ENCODE measurements at places on chromosomes 11 and 22.

- DNase-seq = no peak
These were observed 11.7 kb downstream of the SEC14L2 start for GRCh38 chr22:30408388-30409102.

- no peak for DNase-seq
These were observed 460 bp upstream of the MUC5AC start for GRCh38 chr11:1157341-1157644.

DNA sequence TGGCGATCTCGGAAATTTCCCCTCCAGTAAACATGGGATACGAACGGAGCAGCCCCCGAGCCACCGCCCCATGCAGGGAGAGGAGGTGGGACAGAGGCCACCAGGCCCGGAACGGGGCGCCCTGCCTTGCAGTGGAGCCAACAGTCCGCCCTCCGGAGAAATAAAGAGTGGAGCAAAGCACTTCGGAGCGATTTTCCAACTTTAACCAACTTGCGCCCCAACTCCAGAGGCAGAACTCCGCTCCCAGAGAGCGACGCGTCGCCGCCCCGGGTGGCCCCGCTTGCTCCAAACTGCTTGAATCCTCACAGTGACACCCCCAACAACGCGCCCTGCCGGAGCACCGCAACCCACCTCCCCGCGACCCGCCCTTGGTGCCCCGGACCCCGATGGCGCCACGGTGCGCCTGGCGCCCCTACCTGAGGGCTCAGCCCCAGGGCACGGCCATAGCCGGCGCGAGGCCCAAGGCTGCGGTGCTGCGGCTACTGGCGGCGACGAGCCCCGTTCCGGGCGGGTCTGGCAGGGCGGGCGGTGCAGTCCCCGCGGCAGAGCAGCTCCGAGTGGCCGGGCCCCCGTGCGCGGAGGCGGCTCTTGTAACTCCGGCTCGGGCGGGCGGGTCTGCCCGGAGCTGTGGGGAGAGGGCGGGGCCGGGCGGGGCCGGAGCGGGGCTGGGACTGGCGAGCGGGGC, at the start of gene AHNAK:
Gene AHNAK, minus strand, starts transcription at position 563 of the 685 bp plus-strand sequence. CDS start 10,708 bp downstream, outside the sequence.
- peak; percentile 91 for DNase-seq

- no peak for DNase-seq
These were observed 1.8 kb downstream of the OR10AG1 start for GRCh38 chr11:55967914-55968313.

GRCh38 chr11:16000065-16000464, 356.3 kb downstream of the SOX6 start:
- no peak for DNase-seq

DNA sequence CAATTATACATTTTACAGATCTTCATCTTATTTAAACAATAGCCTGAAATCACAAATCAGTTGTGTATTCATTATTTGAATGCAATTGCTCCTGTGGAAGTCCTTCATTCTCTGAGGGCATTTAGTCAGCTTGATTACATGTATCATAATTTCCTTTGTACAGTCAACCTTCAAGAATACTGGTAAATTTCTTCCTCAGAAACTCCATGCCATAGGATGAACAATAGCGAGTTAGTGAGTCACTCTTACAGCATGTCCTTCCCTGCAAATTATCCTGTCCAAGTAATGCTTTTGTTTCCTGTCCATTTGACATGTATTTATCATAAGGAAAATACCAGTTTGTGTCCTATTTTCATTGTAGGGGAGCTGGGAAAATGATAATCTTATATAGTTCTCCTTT, 3.8 kb downstream of the OR10S1 start:
- DNase-seq = no peak

DNA sequence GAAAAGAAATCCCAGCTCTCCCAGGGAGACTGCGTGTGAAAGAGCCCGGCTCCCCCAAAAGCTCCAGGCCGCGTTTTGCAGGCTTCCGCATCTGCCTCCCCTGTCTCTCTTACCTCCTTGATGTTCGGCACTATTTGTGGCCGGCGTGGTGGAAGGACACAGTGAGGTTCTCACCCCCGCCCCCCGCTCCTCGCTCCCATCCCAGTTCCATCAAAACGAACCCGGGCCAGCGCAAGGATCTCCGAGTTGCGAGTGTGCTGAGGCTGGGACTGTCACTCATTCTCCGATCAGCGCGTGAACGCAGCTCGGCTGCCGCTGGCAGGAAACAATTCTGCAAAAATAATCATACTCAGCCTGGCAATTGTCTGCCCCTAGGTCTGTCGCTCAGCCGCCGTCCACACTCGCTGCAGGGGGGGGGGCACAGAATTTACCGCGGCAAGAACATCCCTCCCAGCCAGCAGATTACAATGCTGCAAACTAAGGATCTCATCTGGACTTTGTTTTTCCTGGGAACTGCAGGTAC, at the start of gene NCAM1:
Gene NCAM1, plus strand, starts transcription at position 275 of the 523 bp plus-strand sequence.
- DNase-seq = peak; percentile 94

DNA sequence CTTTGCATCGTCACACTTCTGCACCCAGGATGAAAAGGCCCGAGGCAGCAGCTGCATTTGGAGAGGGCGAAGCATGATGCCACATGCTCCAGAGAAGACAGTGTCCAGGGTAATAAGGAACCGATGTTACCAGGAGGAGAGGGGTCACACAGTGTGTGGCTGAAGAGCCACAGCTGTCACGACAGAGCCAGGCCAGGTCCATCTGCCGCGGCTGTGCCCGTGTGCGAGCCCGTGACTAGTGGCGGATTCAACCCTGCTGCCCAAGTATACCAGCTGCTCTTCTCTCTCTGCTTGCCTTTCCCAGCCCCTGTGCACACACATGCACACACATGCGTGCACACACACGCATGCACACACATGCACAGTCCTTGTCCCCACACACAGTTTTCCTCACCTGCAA, 1432.5 kb downstream of the BRD1 start:
- no peak for DNase-seq

DNA sequence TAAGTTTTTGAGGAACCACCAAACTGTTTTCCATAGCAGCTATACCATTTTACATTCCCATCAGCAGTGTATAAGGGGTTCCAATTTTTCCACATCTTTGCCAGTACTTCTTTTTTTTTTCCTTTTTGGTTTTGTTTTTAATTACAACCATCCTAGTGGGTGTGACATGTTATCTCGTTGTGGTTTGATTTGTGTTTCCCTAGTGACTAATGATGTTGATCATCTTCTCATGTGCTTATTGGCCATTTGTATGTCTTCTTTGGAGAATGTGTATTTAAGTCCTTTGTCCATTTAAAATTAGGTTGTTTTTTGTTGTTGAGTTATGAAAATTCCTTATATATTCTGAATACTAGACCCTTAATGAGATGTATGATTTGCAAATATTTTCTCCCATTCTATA, 59.3 kb downstream of the STIM1 start:
- DNase-seq = no peak

- no peak for DNase-seq
These were observed 5.5 kb upstream of the APOA1 start for GRCh38 chr11:116842909-116843308.

- DNase-seq = no peak
These were observed 3.3 kb upstream of the JAML start for GRCh38 chr11:118227865-118228785.

GRCh38 chr11:58650496-58650895, 28.0 kb downstream of the CNTF start:
- no peak for DNase-seq

DNA sequence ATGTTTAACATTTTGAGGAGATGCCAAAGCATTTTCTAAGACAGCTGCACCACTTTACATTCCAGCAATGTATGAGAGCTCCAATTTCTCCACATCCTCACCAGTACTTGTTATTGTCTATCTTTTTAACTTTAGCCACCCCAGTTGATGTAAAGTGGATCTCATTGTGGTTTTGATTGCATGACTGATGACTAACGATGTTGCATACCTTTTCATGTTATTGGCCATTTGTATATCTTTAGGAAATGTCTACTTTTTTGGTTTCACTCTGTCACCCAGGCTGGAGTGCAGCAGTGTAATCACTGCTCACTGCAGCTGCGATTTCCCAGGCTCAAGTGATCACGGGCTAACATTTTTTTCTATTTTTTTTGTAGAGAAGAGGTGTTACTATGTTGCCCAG, 8.9 kb downstream of the TTC28 start:
- DNase-seq = no peak

DNA sequence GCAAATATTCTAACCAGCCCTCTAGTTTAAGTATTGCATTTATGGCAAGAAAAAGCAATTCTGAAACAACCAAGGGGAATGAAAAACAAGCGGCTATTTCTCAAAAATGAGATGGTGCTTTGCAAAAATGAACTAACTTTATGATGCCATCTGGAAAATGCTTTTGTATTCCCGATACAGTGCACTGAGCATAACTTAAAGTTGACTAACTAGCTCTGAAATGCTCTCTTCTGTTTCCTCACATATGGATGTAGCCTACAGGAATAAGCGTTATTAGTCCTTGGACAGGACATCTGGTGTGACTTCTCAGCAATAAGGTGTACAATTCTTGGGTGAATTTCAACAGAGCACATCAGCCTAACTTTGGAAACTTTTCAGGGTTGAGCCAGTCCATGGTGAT, 228.2 kb upstream of the DDI1 start:
- DNase-seq = no peak

GRCh38 chr11:84914511-84914910, 712.6 kb downstream of the DLG2 start:
- DNase-seq = no peak

- peak; percentile 77 for DNase-seq
These were observed at the start of gene MICALL1 for GRCh38 chr22:37905534-37906363. TSS of gene MICALL1 (plus strand) at chr22:37906297. CDS start at chr22:37906423, 126 bp downstream.

- DNase-seq = no peak
These were observed 7.4 kb upstream of the RCE1 start for GRCh38 chr11:66835768-66836405.

DNA sequence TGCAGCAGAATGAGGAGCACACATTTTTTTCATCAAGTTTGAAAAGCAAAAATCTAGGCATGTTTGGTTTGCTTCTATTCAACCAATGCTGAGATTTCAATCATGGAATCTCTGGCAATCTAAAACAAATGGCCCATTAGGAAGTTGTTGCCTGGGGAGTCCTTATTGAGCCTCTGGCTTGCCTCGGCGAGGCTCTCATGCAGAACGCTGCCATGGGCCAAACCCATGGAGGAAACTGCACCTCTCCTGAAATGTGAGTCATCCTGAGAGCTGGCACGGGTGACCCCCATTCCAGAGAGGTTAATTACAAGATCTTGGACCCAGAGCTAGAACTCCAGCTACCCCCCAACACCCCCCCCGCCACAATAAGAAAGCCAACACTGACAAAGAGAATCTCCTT, 80.7 kb downstream of the MN1 start:
- no peak for DNase-seq

DNA sequence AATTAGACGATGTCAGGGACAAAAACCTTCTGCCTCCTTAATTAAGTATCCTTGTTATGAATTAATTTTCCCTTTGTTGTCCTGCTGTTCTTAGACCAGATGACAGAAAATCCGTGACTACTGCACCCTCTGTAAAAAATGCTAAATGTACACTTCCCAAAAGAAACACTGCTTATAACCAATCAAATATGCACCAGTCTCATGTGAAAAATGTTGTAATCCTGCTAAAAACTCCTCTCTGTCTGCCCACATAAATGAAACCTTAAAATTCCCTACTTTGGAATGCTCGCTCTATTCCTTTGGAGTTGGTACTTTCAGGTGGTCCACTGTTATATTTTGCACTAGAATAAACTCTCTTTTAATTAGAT, 366.8 kb upstream of the CCDC179 start:
- no peak for DNase-seq

DNA sequence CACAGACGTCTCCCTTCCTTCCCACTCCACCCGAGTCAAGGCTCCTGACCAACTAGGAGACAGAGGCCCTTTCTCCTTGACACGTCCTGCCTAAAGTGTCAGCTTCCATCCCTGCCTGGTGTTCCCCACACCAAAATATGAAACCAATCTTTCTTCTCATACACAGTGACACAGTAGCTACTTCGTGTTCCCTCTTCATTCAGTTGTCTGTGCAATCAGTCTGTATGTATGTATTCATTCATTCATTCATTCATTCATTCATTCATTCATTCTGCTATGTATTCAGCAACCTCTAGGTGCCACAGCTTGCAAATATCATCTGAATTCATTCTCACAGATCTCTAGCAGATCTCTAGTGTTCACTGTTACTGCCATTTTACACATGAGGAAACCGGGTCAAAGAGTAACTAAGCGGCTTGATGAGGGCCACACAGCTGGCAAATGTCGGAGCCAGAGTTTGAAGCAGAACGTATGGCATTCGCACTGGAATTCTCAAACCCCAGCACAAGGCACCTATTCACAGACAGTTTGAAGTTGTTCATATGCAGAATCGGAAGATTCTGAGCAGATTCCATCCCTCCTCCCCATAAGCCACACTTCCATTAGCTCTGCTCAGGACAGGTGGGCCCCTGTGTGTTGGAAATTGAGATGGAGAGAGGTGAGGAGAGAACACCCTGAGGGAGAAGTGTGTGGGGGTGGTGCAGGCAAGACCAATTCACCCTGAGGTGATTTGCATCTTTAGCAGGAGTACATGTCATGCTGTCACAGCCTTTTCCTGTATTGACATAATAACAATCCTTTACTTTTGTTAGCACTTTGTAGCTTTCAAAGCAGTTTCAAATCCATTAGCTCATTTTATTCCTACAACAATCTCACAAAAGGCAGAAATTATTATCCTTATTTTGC, 275.7 kb downstream of the ST3GAL4 start:
- DNase-seq = no peak

- no peak for DNase-seq
These were observed 37.4 kb downstream of the RASD2 start for GRCh38 chr22:35577799-35578659.

Measured in left hindlimb (tissue), 1 donor.